ENCODE measurements at places on chromosomes 12 and 14. TPM values are rescaled to one million over a fixed set of nuclear protein-coding genes. Genes with fewer than 3 reads are reported as not detected.

PPP1R1A gene
- 7.9 TPM for total RNA-seq

RNASE7 gene
- not detected for total RNA-seq

LRTM2 gene
- 2.2 TPM for total RNA-seq

SDR9C7 gene
- total RNA-seq: 0.25 TPM

CPSF2 gene
- total RNA-seq: 12.0 TPM

COX14 gene
- 9.8 TPM for total RNA-seq

ASIC1 gene
- 24.6 TPM for total RNA-seq

OSBPL8 gene
- total RNA-seq: 125 TPM

TMEM229B gene
- total RNA-seq: 22.6 TPM

HOXC12 gene
- not detected for total RNA-seq

METTL3 gene
- 46.7 TPM for total RNA-seq

POTEG gene
- not detected for total RNA-seq

LMNTD1 gene
- total RNA-seq: 1.2 TPM

AMDHD1 gene
- 0.25 TPM for total RNA-seq

TGM1 gene
- total RNA-seq: 0.49 TPM

CCDC177 gene
- total RNA-seq: 4.2 TPM

PPP4R4 gene
- total RNA-seq: 0.49 TPM

CNTN1 gene
- total RNA-seq: 376 TPM

ADAM21 gene
- not detected for total RNA-seq

CLEC9A gene
- not detected for total RNA-seq

FERMT2 gene
- total RNA-seq: 90.7 TPM

KRT5 gene
- 0.74 TPM for total RNA-seq

RGS6 gene
- 7.6 TPM for total RNA-seq

PLD4 gene
- 1.2 TPM for total RNA-seq

CAPZA3 gene
- not detected for total RNA-seq

CACNA2D4 gene
- not detected for total RNA-seq

CDK2 gene
- 3.9 TPM for total RNA-seq

NKX2-1 gene
- 0.49 TPM for total RNA-seq

TSPAN19 gene
- total RNA-seq: under 0.01 TPM

RIN3 gene
- total RNA-seq: 0.74 TPM

ARHGEF40 gene
- 15.0 TPM for total RNA-seq

KLRC1 gene
- not detected for total RNA-seq

CDH24 gene
- total RNA-seq: 12.0 TPM
